Activated naive CD8-positive, alpha-beta T cell treated with anti-CD3 and anti-CD28 coated beads for 36 hours (primary cell): ENCODE measurements at places on chromosomes 12 and 14.

GRCh38 chr12:109760930-109761921, 47.6 kb downstream of the FAM222A start:
- DNase-seq = no peak

DNA sequence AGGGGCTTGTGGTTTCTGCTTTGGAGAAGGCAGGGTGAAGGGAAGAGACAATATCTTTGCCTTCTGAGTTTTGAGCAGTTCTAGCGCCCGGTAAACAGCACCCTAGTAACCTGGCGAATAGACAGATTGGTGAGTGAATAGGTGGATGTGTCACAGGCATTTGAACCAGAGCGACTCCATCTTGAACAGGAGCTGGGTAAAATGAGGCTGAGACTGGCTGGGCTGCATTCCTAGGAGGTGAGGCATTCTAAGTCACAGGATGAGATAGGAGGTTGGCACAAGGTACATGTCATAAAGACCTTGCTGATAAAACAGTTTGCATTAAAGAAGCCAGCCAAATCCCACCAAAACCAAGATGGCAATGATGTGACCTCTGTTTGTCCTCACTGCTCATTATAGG, 643.6 kb upstream of the TMEM132C start:
- no peak for DNase-seq

GRCh38 chr12:92133171-92133570, 12.5 kb downstream of the BTG1 start:
- no peak for DNase-seq

GRCh38 chr14:21965042-21965441, 291.4 kb upstream of the OR4E1 start:
- DNase-seq = peak; percentile 42

DNA sequence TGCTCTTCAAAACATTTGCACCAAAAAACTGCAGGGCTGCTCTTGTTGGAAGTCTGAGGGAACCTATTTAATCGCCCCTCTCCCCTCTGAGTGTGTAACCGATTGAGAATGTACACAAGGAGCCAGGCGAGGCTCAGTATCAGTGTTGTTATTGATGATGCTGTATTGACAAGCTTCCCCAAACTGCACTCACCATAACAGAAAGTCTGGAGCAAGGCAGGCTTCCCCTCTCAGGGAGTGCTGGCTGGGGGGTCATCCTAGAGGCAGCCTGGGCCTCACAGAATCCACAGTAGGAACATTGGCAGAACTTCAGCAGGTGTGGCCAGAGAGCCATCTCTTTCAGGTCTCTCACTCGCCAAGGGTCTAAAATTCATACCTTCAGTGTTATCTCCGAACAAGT, 58.1 kb upstream of the TUNAR start:
- no peak for DNase-seq

DNA sequence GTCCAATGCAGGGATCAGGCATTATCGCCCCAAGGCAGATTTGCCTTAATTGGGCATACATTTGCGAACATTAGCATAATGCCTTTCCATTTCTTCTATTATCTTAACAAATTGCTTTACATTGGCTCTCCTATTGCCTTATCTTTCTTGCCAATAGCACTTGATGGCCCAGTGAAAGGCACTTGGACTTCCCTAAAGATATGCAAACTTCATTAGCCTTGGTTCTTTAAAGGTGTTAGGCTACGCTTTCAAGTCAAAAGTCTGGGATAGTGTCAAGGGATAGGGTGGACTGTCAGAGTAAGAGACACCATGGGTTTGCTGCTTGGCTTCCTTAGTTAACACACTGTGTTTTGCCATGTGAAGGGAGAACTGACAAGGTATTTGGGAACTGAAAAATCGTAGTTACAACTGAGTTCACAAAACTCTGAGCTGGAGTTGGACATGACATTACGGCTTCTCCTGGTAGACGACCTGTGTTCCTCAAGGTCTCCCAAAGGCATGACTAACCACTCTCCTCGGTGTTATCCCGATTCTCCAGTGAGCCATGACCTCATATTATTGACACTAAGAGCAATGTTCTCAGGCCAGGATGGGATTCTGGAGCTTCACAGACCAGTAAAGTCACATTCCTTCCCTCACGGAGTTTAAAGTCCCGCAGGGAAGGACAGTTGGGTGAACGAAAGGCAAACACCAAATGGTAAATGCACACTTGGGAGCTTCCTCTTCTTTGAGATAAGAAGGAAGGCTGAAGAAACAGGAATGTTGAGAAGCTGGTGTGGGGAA, 65.2 kb downstream of the TBC1D30 start:
- DNase-seq = no peak

DNA sequence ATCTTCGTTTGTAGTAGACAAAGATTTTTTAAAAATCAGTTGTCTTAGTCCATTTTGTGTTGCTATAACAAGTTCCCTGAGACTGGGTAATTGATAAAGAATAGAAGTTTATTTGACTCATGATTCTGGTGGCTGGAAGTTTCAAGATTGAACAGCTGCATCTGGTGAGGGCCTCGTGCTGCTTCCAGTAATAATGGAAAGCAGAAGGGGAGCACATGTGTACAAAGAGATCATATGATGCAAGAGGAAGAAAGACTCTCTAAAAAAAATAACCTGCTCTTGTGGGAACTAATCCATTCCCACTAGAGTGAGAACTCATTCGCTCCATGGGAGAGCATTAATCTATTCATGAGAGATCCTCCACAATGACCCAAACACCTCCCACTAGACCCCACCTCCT, 24.8 kb downstream of the MUCL1 start:
- no peak for DNase-seq

DNA sequence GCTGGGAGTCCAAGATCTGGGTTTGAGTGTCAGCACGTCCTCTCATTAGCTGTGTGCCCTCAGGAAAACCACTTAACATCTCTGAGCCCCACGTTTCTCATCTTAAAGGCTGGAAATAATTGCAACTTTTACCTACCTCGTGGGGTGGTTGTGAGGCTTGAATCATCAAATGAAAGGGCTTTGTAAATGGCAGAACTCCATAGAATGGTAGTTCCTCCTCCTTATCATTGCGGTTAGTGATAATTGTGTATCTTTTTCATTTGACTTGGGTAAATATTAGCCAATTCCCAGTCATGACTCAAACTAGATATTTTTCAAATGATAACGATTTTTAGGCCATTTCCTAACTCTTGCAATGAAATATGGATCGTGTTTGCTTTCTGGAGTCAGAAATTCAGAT, 205.5 kb downstream of the CHST11 start:
- no peak for DNase-seq

GRCh38 chr12:116933512-116934246, 22.9 kb downstream of the FBXW8 start:
- no peak for DNase-seq

GRCh38 chr12:53695152-53696145, 19.6 kb upstream of the ATP5MC2 start:
- peak; percentile 67 for DNase-seq

GRCh38 chr12:33486058-33486457, 46.4 kb upstream of the SYT10 start:
- no peak for DNase-seq

DNA sequence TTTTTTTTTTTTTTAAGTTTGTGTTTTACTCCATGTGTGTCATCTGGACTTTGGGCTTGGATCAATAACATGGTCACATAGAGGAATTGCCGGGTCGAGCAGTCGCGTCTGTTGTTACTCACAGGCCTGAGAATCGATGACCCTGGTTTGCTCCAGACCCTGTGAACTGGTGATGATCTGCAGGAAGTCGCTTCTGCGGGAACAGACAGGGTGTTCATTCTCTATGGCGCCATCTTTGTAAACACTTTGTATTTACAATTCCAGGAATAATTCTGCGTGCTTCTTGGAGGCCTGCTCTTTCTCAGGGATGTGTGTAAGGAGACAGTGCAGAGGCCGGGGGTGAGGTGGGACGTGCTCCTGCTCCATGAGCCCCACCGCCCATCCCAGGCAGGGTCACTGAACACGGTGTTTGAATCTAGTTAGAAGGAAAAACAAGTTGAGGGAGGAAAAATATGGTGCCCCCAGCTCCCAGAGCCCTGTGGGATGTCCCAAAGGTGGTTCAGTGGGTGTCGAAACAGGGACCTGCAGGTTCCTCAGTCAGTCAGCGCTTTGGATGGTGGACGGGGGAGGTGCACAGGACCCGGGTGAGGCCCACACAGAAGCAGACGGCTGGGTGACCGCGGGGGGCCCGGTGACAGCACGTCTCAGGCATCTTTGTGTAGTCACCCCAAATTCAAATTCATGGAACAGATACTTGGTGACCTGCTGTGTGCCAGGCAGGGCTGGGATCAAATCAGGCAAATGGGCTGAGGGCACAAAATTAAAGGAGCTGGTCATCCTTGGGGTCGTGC, 58.8 kb downstream of the ADGRD1 start:
- no peak for DNase-seq

DNA sequence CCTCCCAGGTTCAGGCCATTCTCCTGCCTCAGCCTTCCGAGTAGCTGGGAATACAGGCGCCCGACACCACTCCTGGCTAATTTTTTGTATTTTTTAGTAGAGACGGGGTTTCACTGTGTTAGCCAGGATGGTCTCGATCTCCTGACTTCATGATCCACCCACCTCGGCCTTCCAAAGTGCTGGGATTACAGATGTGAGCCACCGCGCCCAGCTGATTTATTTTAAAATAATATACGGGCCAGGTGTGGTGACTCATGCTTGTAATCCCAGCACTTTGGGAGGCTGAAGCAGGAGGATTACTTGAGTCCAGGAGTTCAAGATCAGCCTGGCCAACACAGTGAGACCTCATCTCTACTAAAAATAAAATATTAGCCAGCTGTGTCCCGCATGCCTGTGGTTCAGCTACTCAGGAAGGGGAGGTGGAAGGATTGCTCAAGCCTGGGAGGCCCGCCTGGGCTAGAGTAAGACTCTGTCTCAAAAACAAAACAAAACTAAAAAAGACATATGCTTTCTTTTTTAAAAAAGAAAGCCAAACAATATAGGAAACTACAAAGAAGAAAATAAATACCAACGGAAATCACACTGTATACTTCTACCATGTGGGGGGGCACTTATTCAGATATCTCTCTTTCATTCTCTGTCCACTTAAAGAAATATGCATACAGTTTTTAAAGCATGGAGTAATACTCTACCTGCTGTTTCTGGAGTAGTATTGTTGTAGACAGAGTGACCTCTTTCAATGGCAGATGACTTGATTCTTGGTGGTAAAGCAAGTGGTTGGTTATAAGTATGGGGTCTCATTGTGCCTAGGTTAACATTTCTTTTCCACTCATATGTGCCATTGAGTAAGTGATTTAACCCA, 930 bp upstream of the MIA2 start:
- no peak for DNase-seq

DNA sequence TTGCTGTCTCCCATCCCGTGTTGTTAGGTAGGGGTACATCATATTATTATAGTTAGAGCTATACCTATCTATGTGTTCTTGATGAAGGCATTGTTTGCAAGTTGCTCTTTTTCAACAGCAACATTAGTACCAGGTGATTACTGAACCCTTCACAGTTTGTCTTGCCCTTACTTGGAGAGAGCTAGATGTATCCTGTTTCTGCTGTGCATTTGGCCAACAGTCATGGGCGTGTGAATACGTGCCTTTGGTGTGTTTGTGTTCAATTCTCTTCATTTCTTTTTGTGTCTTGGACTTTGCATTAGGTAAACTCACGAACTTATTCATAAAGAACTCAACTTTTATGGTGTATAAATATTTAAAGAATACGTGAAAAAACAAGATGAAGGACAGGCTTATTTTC, 14.3 kb downstream of the ARF6 start:
- no peak for DNase-seq

DNA sequence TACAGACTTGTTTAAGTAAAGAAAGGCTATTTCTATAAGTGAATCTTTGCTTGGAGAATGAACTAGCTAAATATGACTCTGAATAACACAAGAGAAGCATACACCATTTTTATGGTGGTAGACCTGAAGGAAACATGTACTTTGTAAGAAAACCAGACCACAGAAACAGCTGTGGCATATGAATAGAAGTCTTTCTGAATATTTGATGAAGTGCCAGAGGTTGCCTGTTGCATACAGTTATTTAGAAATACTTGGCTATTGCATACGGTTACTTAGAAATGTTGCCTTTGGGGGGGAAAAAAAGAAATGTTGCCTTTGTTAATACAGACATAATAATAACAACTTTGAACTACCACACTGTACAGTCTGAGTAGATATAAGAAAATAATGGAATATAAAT, 16.8 kb upstream of the LEMD3 start:
- no peak for DNase-seq

DNA sequence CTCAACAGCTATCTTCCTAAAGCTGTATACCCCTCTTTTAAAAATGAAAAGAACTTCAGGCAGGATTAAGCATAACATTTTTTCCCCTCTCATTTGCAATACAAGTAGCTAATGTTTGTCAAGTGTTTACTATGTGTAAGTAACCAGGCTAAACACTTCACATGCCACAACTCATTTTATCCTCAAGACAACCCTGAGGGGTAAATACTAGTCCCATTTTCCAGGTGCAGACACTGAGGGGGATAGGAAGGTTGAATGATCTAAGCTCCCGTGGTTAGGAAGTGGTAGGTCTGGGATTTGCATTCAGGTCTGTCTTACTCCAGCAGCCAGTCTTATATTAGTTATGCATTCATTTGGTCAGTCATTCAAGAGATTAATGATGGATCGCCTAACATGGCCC, 70.7 kb downstream of the ANO6 start:
- DNase-seq = no peak

DNA sequence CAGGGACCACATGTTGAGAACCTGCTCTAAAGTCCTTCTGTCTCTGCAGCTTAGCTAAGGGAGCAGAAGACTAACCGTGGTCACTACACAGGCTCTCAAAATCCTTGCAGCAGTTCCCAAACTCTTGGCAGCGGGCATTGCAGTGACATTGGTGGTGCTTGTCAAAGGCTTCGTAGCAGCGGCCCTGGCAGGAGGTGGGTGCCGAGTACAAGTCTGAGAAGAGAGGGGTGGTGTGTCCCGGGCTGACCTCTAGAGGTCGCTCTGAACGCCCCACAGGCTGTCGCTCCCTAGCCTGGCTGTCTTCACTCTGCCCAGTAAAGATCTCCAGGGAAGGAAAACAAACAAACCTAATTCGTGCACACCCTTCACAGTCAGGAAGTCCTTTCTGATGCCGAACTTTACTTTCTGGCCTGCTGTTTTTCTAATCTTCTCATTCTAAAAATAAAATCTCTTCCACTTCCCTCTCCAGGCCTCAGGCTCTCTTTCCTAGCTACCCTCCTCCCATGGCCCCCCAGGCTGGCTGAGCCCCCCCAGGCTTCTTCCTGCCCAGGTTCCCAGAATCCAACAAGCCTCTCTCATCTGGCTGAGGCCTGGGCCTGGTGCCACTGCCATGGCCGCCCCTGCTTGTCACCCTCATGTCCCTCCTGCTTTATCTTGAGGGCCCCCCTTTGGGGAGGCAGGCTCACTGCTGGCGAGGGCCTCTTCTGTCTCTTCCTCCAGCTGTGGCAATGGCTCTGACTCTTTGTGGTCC, 7.7 kb downstream of the ENDOU start:
- peak; percentile 53 for DNase-seq

- no peak for DNase-seq
Observed at GRCh38 chr14:86083616-86084015, 553.7 kb downstream of the FLRT2 start.
